ENCODE measurements at places on chromosomes 2 and 18.

DNA sequence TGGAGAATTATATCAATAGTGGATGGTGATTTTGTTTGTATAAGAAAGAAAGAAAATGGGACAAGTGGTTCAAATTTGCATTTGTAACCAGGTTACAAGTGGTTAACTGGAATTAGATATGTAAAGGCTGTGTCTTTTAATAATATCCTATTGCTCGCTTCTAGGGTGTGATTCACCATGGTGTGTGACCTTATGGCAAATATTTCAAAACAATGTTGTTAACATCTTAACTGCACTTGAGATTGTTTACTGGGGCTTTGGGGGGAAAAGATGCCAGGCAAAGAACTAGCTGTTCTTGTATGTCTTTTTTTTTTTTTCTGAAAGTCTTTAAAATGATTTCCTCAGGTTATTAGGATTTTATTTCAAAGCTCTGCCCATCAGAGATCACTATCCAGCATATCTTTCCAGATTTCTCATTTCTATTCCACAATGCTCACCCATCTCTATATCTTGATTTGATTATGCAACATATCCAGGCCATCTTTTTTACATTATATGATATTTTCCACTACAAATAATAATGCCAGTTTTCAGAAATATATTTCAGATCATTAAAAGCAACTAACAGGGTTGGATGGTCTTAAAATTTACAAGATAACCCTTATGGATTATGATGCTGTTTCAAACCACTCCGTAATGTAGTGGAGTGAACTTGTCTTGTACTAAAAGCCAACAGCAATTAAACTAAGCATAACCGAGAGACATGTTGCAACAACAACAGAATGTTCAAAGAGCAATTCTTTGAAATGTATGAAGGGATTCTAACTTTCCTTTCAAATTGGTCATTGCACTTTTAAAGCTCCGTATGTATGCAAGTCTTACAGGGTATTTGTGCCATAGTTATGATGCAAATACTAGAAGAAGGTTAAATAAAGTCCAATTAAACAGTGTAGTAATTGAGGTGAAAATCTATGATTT lies 341.5 kb upstream of the ETAA1 start:
- no peak for DNase-seq

GRCh38 chr18:75073654-75074053 lies 135.3 kb downstream of the PTGR3 start:
- no peak for DNase-seq

- DNase-seq: no peak
Observed at GRCh38 chr2:75604484-75604883, 42.1 kb upstream of the MRPL19 start.

DNA sequence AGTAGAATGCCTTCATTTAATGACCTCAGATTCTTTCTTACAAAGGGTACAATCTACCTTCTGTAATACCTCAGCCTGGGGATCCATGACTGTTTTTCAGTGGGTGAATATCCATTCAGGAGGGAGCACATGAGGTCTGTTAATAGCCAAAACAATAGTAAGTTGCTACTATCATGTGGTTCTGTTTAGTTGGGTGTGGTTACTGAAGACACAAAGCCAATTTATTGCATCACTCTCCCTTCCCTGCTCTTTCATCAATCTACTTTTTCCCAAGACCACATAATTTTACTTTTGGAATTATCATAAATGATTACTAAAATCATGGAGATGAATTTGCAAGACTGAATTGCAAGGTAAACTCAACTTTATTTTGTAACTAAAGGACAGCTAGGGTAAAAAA lies 254.2 kb downstream of the GALNT13 start:
- DNase-seq: no peak

GRCh38 chr18:12296457-12296856 lies 11.6 kb upstream of the TUBB6 start:
- no peak for DNase-seq
